ENCODE measurements at places on chromosomes 7 and 10. TPM values are rescaled to one million over a fixed set of nuclear protein-coding genes. Genes with fewer than 3 reads are reported as not detected.
A peak's percentile ranks its signal among the peaks of the same experiment; 100 is the strongest.

PSAP gene
- total RNA-seq = 1,464 TPM

FKBP6 gene
- not detected for total RNA-seq

KIAA1217 gene
- total RNA-seq = 23.5 TPM

EBF3 gene
- total RNA-seq = 0.20 TPM

ZP3 gene
- total RNA-seq = 0.84 TPM

SOSTDC1 gene
- total RNA-seq = 3.7 TPM

BMPER gene
- 10.0 TPM for total RNA-seq

FGFBP3 gene
- 0.81 TPM for total RNA-seq

AGR2 gene
- total RNA-seq = 66.3 TPM

UMAD1 gene
- 18.0 TPM for total RNA-seq

ITGA8 gene
- 33.9 TPM for total RNA-seq

DNA sequence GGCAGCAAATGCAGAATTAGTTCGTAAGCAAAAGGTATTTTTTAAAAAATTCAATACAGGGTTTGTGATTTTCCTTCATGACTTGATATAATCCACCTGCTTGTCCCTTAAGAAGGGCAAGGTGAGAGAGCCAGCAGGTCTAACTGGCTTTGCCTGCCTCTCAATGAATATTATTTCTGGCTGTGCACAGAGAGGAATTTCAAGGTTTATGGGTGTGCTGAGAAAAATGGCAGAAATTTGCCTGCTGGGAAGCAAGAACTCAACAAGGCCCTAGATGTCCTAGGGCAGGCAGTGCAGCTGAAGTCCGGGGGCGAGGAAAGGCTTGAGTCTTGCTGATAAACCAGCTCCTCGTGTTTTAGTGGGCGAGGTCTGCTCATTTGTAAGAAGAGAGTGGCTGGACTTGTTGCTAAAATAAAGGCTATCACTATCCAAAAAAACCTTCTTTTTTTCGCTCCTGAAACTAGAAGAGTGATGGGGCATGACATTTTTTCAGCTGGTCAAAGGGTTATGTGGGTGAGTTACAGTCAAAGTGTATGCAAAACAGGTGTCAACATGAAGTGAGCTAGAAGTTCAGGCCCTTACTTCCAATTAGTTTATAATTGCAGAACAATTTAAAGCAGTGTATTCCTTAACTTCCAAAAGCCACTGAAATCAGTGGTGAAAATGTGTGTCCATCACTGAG, 385.8 kb upstream of the KLF6 start:
- H3K4me1 ChIP-seq = no peaks in the 10 kb centered on the region
- DNase-seq = no peak
- H3K36me3 ChIP-seq = no peaks in the 10 kb centered on the region
- no peaks in the 10 kb centered on the region for H3K27me3 ChIP-seq
- no peak overlapping the region for H3K4me3 ChIP-seq
- no peak overlapping the region for H3K27ac ChIP-seq

- H3K27me3 ChIP-seq = no peaks in the 10 kb centered on the region
- no peak overlapping the region for H3K27ac ChIP-seq
- H3K4me1 ChIP-seq = no peaks in the 10 kb centered on the region
- no peaks in the 10 kb centered on the region for H3K36me3 ChIP-seq
- no peak overlapping the region for H3K4me3 ChIP-seq
Observed at GRCh38 chr10:6446711-6447110, 133.4 kb downstream of the PRKCQ start.

DNA sequence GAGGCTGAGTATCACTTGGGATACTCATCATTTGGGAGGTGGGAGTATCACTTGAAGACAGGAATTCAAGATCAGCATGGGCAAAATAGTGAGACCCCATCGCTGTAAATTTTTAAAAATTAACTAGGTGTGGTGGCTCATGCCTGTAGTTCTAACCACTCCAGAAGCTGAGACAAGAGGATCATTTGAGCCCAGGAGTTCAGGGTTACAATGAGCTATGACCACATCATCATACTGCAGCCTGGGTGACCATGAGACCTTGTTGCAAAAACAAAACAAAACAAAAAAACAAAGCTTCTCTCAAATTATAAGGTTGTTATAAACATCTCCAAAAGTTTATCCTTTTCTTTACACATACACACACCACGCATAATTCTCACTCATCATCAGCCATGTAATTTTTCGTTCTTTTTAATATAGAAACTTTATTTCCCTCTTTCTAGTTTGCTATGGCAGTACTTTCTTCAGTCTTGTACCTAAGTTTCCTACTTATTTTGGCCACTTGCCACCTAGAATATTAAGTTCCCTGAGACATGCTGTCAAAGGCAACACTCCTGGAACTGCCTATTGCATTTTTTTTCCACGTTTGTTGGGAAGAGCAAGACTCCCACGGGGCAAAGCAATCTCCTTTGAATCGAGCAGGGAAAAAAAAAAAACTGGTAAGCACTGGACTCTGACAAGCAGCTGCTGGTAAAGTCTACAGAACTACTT, 37.1 kb downstream of the SKIDA1 start:
- no peaks in the 10 kb centered on the region for H3K4me1 ChIP-seq
- no peak for DNase-seq
- no peak overlapping the region for H3K27ac ChIP-seq
- no peaks in the 10 kb centered on the region for H3K27me3 ChIP-seq
- no peaks in the 10 kb centered on the region for H3K36me3 ChIP-seq

DNA sequence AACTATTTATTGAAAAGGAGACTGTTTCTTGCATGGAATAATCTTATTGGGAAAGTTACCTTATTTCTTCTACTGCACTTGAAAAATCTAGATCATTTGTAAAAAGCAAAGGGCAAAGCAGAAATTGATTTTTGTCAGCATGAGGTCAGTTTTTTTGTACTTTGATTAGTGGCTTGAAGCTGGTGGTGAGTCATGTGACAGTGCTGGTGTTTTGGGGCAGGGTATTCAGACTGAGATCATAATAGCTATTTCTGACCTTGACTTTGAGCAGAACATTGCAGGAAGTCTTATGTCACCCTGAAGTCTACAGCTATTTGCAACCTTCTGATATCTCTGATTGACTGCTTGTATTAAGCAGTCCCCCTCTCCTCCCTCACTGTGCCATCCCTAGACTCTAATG, 66.3 kb upstream of the SORCS3 start:
- no peak overlapping the region for H3K27ac ChIP-seq
- peaks cover 4% of the 10 kb centered on the region for H3K27me3 ChIP-seq
- no peak overlapping the region for H3K4me3 ChIP-seq

- DNase-seq = no peak
- H3K4me3 ChIP-seq = no peak overlapping the region
- H3K36me3 ChIP-seq = no peaks in the 10 kb centered on the region
- no peaks in the 10 kb centered on the region for H3K27me3 ChIP-seq
Observed at GRCh38 chr10:103232772-103233488, 12.8 kb upstream of the RPEL1 start.

GRCh38 chr10:15857107-15857575, 3.2 kb downstream of the MINDY3 start:
- H3K4me1 ChIP-seq = peaks cover 33% of the 10 kb centered on the region
- no peaks in the 10 kb centered on the region for H3K36me3 ChIP-seq
- DNase-seq = no peak
- H3K4me3 ChIP-seq = no peak overlapping the region
- H3K27me3 ChIP-seq = peaks cover 3% of the 10 kb centered on the region

DNA sequence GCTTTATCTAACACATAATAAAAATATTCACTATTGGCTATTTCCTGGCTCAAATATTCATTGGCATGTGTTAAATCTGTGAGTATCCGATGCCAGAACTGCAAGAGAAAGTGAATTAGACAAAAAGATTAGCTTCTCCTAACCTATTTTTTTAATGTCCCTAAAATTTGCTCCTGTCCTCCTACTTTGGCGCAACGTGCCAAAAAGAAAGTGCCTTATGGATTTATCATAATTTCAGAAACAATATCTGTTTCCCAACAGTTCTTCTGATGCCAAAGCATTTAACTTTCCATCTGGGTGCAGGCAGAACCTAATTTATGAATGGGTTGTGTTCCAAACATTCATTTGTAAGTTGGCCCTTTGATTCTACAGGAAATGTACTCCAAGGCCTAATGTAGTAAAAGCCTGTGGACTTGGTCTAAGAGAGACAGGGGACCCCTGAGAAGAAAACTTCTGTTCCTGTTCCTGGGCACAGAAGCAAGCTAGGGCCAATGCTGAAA, 15.4 kb downstream of the PIP4K2A start:
- no peak for DNase-seq
- H3K4me3 ChIP-seq = no peak overlapping the region
- peaks cover 49% of the 10 kb centered on the region for H3K4me1 ChIP-seq
- H3K27ac ChIP-seq = no peak overlapping the region
- no peaks in the 10 kb centered on the region for H3K27me3 ChIP-seq

DNA sequence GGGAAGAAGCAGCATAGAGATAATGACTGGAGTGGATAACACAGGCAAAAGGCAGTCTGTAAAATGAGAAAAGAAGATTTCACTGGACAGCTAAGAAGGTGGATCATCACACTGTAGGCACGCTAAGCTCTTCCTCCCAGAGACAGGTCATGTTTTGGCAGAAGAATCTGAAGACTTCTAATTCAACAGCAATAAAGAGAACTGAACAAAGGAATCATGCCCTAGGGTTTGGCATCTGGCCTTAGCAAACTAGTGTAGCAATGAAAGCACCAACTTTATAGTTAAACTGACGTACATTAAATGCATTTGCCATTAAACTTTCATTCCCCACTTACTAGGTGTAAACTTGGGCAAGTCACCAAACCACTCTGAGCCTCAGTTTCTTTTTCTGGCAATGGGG, 84.4 kb upstream of the SEM1 start:
- no peaks in the 10 kb centered on the region for H3K36me3 ChIP-seq
- H3K4me1 ChIP-seq = no peaks in the 10 kb centered on the region
- H3K27me3 ChIP-seq = no peaks in the 10 kb centered on the region
- H3K27ac ChIP-seq = no peak overlapping the region
- H3K4me3 ChIP-seq = no peak overlapping the region
- DNase-seq = no peak

DNA sequence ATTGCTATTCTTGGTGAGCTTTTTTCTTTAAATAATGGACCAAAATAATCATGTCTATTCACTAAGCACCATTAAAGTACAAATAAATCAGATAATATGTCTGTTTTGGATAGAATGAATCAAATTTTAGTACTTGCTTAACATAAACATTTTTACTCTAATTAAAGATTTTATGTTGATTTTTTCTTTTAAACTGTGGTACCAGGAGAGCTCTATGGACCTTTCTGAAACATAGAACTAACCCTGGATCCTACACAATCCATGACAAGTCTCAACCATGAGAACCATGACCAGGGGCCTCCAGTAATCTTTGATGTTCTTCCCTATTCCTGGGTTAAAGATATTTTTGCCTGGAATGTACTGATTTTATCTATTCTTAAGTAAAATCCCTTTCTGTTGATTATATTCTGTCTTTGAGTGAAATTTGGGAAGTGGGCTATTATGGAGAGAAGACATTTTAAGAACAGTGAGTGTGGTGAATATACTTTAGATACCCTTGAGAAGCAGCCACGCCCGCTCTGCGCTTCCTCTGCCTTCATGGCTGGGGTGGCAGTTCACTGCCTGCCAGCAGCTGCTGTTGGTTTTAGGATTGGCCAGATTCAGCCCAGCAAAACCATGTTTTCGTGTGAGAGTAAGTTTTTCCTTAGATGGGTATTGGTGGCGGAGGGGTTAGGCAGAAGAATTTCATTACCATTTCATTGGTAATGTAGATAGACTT, 42.2 kb upstream of the BHLHA15 start:
- no peak for DNase-seq
- H3K27ac ChIP-seq = no peak overlapping the region
- peaks cover 19% of the 10 kb centered on the region for H3K36me3 ChIP-seq
- no peaks in the 10 kb centered on the region for H3K4me1 ChIP-seq
- H3K4me3 ChIP-seq = no peak overlapping the region

GRCh38 chr7:151086802-151087244, 548 bp downstream of the AGAP3 start:
- peaks cover 65% of the 10 kb centered on the region for H3K4me1 ChIP-seq
- no peak for DNase-seq
- peak overlapping the region; percentile 88 for H3K4me3 ChIP-seq

DNA sequence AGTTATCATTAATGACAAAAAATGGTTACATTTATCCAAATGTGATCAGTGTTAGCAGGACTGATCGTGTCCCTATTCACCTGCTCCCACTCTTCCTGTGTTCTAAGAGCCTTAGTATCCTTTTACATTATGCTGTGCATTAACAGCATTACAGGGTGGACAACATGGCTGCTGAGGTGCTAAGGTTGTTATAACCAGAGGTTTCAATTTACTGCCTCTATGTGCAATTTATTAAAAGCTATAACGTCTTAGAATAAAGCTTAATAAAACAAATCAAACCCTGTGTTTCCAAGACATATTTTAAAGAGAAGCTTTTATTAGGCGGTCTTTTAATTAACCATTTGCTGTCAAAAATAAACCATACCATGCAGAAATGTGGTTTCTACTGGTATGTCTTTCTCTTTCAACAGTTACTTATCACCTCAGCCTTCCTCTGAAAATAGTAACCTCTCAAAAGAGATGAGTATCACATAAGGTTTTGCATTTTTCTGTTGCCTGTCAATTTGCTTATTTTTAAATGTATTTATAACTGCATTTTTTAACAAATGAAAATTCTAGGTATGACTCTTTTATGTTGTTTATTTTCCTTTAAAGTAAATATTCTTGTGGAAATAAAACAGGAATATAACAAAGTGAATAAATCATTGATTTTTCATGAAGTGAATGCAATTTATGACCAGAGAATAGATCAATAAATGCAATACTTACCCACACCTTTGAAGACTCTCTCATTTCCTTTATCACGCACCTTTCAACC, 849.8 kb upstream of the SORCS1 start:
- no peaks in the 10 kb centered on the region for H3K36me3 ChIP-seq
- no peak overlapping the region for H3K27ac ChIP-seq
- H3K27me3 ChIP-seq = no peaks in the 10 kb centered on the region
- no peak overlapping the region for H3K4me3 ChIP-seq
- no peak for DNase-seq

GRCh38 chr10:6009150-6009549, 31.8 kb upstream of the IL15RA start:
- H3K36me3 ChIP-seq = no peaks in the 10 kb centered on the region
- no peaks in the 10 kb centered on the region for H3K27me3 ChIP-seq
- DNase-seq = no peak
- peak overlapping the region; percentile 25 for H3K4me3 ChIP-seq

GRCh38 chr10:71045936-71046335, 157.6 kb upstream of the PCBD1 start:
- no peak overlapping the region for H3K4me3 ChIP-seq
- no peaks in the 10 kb centered on the region for H3K36me3 ChIP-seq
- no peaks in the 10 kb centered on the region for H3K27me3 ChIP-seq
- no peak overlapping the region for H3K27ac ChIP-seq
- H3K4me1 ChIP-seq = no peaks in the 10 kb centered on the region
- no peak for DNase-seq

DNA sequence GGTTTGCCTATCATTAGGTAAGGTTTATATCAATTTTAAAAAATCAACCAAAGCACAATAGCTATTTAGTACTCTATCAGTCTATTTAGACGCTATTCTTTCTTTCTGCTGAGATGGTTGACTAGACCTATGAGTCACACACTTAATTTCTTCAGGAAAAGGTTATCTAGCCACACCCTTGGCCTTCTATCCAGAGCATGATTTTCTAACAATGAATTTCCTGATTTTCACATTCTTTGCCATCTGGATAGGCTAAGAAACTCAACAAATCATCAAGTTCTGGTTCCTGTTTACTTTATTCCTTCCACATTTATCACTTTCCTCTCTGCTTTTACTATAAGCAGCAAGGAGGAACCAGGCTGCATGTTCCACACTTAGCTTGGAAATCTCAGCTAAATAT, 8.1 kb downstream of the PRPS1L1 start:
- no peaks in the 10 kb centered on the region for H3K27me3 ChIP-seq
- no peak for DNase-seq
- no peaks in the 10 kb centered on the region for H3K36me3 ChIP-seq
- H3K4me3 ChIP-seq = no peak overlapping the region
